ENCODE measurements at places on chromosomes 2 and 18.
A peak's percentile ranks its signal among the peaks of the same experiment; 100 is the strongest.

- peak; percentile 92 for DNase-seq
Observed at GRCh38 chr18:54828281-54828881, at the start of gene RAB27B. Gene RAB27B, plus strand, starts transcription at chr18:54828477. Its CDS starts 49,109 bp downstream, at chr18:54877586.

- no peak for DNase-seq
Observed at GRCh38 chr18:68766433-68766832, 31.4 kb upstream of the CCDC102B start.

DNA sequence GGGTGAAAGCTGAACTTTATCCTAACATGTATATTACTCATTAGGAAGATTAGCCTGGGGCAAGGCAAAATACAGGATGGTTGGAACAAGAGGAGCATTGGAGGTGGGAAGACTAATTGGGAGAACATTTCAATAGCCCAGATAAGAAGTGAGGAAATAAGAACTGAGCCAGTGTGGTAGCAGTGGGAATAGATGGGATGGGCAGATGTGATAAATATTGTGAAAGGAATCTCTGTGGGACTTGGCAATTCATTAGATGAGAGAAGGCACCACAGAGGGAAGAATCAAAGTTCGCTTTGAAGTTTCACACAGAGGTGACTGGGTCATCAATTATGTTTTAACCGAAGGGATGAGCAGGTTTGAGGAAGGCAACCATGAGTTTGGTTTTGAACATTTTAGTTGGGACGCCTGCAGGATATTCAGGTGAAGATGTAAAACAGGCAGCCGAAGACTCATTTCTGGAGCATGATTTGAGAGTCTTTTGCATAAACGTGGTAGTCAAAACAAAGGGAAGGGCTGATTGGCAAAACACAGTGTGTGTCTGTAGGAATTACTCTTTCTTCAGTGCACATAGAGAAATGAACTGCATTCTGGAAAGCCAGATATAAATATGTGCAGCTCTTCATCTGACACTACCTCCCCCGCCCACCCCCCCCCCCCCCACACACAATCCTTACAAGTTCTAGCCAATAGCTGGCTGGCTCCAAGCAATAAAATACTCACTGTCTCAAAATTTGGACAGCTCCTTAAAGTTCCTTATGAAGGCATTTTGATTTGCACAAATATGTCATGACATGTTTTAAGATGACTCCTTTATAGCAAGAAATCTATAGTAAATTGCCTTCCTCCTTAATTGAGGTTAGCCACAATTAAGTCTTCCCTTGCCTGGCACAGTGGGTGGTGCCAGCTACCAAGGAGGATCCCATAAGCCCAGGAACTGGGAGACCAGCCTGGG lies 1.9 kb upstream of the SLC1A4 start:
- no peak for DNase-seq

GRCh38 chr2:102301867-102302362 lies 9.4 kb upstream of the IL1RL1 start:
- DNase-seq = peak; percentile 86

- DNase-seq = no peak
Observed at GRCh38 chr18:63097178-63097577, 222.4 kb downstream of the BCL2 start.

DNA sequence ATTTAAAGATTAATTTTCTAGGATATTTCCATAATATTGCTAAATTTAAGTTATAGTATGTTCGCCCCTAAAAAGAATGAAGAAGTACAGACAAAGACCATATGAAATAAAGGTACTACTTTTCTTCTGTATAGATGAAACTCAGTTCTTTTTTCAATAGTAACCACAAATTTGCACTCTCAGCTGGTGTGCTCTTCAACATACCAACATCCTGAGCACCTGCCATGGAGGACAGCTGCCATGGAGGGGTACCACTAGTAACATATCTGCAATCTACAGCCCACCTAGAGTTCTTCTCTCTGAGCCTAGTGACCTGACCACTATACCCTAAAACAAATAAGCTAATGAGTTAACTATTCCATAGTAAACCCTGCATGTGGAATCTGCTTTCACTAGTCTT lies 36.8 kb upstream of the ERCC3 start:
- no peak for DNase-seq

DNA sequence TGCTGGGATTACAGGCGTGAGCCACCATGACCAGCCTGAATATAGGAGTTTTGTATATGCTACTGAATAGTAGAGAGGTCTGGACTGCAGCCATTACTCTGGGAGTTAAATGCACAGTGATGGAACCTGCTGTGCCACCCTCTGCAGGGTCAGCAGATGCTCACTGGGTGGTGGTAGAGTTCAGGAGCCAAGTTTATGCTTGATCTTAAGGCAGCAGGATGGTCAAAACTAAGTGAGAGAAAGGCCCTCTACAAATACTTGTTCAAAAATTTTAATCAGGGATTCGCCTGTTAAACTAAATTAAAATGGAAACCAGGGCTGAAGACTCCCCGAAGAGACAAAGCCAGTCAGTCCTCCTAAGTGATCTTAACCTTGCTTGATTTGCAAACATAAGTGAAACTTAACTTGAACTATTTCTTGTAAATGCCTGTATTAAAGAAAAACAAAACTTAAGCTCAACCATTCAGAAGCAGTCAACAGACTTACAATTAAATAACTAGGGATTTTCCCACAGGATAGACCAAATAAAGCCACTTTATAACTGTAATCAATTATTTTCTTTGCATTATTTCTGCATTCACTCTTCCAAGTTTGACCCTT lies 4.2 kb upstream of the WDFY1 start:
- no peak for DNase-seq

DNA sequence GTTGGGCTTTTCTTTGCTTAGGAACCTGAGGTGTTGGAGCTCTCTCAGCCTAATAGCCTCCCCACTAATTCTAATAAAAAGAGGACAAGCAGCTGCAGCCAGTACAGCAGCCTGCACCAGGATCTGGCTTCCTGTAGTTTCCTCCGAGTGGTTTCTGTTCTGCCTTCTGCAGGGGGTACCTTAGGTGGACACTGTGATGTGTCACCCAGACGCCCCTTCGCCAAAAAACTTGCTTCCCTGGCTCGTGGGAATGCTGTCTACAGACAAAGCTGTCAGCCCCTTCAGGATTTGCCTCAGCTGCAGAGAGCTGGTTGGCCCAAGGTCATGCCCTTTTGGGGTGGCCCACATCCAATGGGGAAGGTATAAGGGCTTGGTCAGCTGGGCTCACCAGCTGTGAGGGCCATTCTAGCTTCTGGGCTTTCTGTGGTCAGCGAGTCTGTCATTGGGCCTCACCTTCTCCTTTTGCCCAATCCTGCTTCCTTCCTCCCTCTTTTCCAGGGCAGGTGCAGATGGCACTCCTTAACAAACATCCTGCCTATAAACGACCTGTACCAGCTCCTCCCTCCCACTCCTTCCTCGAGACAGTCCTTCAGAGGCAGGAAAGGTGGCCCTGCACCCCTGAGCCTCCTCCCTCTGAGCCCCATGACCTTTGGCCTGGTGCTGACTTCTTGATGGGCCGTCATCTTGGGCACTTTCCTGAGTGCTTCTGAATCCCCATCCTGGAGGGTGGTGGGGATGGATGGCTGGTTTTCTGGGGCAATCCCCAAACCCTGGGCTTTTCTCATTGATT lies 44.0 kb upstream of the ROCK2 start:
- DNase-seq = no peak

DNA sequence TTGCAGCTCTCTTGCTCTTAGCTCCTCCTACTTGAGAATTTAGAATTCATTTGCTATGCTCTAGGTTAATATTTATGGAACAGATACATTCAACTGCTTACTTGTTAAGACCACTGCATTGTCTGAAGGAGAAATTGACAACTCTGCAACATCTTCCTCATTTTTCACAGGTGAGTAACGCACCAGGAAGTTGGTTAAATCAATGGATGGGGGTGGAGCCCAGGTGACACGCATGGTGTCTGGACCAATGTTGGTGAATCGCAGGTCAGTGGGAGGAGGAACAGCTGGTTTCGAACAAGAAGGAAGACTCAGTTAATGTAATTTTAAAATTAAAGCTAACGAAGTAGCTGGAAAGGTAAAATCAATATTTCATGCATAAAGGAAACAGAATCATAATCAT lies 44.3 kb downstream of the FN1 start:
- no peak for DNase-seq

DNA sequence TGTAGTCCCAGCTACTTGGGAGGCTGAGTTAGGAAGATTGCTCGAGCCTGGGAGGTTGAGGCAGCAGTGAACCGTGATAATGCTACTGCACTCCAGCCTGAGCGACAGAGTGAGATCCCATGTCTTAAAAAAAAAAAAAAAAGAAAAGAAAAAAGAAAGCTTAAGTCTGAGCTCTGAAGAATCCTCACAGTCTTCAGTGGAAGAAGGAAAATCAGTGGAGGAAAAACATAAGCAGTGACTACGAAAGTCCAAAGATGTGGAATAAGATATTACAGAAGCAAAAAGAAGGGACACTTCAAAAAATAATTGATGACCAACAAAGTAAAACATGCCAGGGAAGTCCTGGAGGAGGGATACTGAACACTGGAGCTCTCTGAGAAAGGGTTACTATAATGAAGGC lies 2.8 kb upstream of the PCGF1 start:
- no peak for DNase-seq

GRCh38 chr2:54015798-54016699 lies 45.3 kb upstream of the PSME4 start:
- DNase-seq = no peak

DNA sequence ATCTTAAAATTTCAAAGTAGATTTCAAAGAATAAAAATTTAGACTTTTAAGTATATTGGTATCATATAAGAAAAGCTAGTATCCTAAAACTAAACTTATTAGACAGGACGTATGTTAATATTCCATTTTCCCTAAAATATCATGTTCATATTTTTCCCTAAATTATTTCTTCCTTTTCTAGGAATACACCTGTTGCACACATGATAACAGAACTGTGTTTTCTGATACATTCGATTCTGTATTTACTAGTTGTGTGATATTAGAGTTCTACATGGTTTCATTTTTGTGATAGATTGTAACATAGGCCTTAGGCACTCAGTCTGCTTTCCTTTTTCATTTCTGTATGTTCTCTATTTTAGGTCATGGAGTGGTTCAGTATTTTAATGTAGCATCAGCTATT lies 10.9 kb downstream of the RBM45 start:
- DNase-seq = no peak

- no peak for DNase-seq
Observed at GRCh38 chr2:149616681-149617456, 29.3 kb upstream of the MMADHC start.

GRCh38 chr2:160646684-160647444 lies 153.3 kb upstream of the RBMS1 start:
- peak; percentile 23 for DNase-seq

DNA sequence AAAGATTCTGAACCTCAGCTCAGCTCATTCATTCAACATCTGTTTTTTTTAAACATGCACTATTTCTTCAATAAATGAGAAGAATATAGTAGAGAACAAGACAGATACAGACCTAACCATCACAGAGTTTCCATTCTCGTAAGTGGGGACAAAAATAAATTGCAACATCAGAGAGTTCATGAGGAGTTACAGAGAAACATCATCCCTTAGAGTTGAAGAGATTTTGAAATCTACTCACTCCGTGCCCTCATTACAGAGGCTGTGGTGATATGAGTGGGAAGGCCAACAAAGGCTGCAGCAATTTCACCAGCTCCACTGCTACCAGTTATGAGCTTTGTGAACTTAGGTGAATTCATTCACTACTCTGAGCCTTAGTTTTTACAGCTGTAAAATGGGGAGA lies 399.3 kb downstream of the BCL11A start:
- no peak for DNase-seq

DNA sequence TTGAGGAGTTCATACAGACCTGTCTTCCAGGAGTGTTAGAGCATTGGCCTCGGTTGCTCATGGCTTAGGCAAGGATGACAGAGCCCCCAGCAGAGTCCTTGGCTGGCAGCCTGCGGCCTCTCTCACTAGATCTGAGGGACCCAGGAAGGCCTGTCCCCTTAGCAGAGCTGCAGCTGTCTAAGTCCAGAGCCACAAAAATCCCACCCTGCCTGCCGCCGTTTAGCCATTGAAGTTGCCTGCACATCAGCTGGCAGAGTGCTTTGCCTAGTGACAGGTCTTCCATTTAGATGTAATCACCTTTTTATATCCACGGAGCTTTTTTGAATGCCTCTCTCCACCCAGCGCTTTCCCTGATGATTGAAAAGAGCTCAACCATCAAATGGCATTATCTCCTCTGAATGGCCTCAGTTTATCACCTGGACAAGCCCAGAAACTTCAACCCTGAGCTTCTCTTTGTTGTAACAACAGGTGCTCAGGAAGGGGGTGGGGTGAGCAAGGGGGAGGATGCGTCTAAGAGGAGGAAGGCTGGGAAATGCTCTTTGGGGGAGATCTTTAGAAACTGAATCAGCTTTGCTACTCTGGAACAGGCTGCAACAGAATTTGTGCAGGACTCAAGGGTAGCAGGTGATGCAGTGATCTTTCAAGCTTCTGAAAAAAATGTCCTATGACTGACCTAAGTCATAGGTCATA lies 71.9 kb downstream of the TNP1 start:
- peak; percentile 14 for DNase-seq

DNA sequence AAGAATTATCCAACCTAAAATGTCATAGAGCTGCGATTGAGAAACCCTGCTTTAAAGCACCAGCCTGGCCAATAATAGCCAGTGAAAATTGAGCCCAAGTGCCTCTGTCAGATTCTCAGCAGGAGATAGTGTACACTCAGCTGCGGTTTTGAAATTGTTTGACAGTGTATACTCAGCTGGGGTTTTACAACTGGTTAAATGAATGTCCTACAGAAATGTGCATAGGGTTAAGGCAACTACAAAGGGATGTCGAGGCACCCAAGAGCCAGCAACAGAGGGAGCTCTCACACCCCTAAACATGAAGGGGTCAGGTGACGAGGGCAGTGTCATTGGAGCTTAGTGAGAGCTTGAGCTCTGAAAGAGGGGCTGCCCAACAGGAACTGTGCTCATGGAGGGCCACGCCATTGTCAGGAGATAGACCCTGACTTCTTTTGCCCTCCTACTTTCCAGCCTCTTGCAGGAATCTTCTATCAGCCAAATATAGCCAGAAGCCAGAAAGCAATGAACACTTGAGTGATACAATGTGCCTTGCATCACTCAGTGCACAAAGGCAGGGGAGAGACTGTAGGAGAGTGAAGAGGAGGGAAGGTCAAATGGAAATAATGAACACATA lies 15.1 kb downstream of the ACTG2 start:
- peak; percentile 83 for DNase-seq

DNA sequence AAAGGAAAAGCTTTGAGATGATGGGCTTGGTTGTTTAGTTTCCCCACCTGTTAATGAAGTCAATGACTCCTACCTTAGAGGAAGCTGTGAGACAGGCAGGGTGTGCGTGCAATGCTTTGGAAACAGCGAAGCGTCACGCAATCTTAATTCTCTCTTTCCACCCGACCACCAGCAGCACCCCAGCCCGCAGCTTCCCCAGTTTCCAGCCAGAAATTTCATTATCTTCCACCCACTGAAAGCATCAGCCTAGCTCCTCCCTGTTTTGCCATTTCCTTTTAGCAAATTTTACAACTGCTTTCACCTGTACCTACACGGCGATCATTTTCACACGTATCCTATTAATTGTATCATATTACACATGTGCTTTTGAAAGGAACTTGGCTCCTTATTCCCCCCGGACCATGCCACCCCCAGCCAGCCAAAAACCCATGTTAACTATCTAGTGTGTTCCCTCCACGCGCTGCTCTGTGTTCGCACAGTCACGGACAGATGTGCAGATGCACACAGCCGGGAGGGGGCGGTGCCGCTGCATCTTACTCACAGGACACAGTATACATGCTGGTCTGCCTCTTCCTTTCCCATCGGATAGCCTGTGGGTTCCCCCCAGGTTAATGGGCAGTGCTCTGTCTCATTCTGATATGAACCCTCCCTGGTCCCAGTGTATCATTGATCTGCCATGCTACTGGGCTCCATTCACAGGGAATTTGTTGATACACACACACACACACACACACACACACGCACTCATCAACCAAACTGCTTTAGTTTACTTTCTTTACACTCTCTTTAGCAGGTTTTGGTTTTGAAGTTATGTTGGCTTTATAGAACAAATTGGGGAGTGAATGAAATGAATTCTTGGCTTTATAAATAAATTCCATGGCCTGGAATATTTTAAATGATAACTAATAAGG lies 22.4 kb downstream of the CYP27C1 start:
- peak; percentile 83 for DNase-seq
